ENCODE measurements at places on chromosomes 1 and 21. TPM values are rescaled to one million over a fixed set of nuclear protein-coding genes. Genes with fewer than 3 reads are reported as not detected.

GRCh38 chr1:63651161-63651701 is 58.0 kb downstream of the PGM1 start:
- no peak for DNase-seq

DNA sequence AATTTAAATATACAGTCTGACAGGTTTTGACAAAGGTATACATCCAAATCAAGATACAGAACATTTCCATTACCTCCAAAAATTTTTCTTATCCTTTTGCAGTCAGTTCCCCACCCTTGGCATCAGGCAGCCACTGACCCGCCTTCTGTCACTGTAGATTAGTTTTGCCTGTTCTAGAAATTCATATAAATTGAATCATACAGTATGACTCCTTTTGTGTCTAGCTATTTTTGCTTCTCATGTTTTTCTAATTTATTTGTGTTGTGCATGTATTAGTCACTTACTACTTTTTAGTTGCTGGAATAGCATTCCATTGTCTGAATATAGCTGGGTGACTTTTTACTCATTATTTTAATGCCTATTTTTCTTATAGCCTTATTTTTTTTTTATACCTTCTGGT is 3.8 kb downstream of the UTP25 start:
- DNase-seq = no peak

The HORMAD1 gene
- total RNA-seq = not detected

The DISP3 gene
- total RNA-seq = 0.27 TPM

DNA sequence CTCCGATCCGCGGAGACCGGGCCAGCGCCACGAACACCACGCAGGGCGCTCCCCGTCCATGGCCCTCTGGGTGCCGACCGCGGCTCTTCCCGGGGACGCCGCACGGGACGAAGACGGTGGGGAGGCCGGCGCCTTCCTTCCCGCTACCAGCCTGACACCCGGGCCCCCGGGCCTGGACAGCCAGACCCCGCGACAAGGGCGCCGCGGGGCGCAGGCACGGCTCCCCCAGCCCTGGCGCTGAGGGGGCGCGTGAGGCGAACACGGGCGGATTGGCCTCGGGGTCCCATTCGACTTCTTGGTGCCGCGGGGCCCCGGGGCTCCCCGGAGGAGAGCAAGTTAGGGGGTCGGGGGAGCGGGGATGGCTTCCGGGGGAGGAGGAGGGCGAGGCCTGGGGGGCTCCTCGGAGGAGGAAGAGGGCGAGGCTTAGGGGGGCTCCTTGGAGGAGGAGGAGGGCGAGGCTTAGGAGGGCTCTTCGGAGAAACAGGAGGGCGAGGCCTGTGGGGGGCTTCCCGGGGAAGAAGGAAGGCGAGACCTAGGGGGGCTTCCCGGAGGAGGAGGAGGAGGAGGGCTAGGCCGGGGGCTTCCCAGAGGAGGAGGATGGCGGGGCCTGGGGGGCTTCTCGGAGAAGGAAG is 537 bp upstream of the KLHL17 start:
- no peak for DNase-seq

DNA sequence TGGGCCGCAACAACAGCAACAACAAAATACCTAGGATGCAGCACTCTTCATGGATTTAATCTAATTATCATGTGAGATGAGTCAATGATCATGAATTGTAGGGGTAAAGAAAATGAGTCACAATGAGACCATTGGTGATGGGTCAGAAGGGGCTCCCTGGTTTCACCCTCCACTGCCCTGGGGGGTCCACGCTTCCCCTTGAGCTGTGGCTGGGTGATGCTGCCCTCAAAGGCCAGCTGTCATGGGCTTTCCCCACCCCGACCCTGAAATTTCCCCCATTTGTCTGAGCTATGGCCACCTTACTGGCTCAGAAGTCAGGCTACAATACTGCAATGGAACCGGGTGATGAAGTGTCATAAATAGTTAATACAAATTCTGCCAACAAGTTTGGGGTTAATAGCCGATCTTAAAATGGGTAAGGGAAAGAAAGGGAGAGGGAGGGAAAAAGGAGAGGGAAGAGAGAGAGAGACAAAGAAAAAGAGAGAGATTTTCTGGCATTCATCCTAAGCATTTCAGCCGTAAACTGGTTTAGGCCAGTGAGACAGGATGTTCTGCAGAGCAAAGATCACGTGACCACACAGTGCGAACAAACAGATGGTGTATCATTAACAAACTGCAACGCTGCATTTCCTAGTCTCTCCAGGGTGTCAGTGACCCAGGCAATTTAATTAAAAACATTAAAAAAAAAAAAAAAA is 143.4 kb upstream of the ERRFI1 start:
- peak; percentile 97 for DNase-seq

GRCh38 chr1:209389258-209389657 is 194.3 kb upstream of the CAMK1G start:
- peak; percentile 49 for DNase-seq

DNA sequence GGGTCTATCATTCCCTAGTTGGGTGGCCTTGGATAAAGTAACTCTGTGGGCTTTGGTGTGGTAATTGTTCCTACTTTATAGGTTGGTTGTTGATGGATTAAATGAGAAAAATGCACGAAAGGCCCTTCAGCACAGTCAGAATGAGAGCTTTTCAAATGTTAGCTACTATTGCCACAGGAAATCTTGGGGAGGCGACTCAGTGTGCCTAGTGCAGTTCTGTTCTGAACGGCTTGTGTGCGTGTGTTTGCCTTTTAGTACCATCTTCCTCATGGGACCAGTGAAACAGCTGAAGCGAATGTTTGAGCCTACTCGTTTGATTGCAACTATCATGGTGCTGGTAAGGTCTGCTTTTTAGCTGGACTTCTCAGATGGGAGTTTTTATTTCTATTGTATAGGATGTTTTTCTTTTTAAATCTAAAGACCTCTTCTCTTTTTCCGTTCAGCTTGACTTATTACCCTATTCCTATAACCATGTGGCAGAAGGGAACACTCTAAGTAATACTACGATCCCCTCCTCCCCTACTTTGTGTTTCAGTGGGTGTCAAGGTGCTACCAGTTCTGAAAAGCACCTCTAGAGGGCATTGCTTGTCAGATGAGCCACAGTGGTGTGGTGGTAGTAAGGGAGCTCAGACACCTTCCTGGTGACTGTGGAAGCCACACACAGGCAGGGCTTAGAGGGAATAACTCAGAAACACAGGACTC is 9.2 kb downstream of the SFT2D2 start:
- DNase-seq = peak; percentile 56

Measured in H4 (cell line).